ENCODE measurements at places on chromosomes 1 and 21.

GRCh38 chr1:5921129-5921528, 71.1 kb downstream of the NPHP4 start:
- no peak for DNase-seq

GRCh38 chr1:41810446-41810845, 108.3 kb downstream of the HIVEP3 start:
- no peak for DNase-seq

- no peak for DNase-seq
Observed at GRCh38 chr1:87329051-87329525, 408 bp downstream of the LMO4 start.

- DNase-seq = no peak
Observed at GRCh38 chr1:174954073-174954460, 45.7 kb upstream of the CACYBP start.

GRCh38 chr1:165050246-165050645, 306.3 kb downstream of the LMX1A start:
- DNase-seq = no peak

GRCh38 chr1:87092846-87093245, 178.4 kb downstream of the HS2ST1 start:
- no peak for DNase-seq

- no peak for DNase-seq
Observed at GRCh38 chr1:32806910-32807523, 10.1 kb downstream of the YARS1 start.

DNA sequence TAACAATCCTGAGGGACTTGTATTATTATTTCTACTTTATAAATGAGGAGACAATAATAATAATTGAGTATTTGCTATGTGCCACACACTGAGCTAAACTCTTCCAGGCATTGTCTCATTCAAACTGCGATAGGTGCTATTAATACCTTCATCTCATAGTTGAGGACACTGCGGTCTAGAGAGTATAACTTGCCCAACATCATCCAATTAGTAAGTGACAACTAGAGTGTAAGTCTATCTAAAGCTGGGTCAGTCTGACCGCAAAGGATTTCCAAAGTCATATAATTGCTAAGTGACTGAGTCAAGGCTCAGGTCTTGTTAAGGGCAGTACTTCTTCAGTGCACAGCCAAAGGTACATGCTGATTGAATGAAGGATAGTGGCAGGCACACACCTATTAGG, 9.7 kb downstream of the BCL9 start:
- no peak for DNase-seq

DNA sequence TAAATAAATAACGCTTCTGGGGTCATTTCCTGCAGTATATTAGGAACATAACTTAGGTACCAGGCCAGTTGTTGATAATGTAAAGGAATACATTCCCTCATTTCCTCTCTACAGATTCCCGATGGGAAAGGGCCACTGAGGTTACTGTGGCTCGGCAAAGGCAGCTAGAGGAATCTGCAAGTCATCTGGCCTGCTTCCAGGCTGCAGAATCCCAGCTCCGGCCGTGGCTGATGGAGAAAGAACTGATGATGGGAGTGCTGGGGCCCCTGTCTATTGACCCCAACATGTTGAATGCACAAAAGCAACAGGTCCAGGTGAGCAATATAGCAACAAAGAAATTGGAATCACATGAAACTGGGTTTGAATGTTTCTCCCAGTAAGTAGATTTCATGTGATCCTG, 109.6 kb upstream of the BMP8A start:
- no peak for DNase-seq

DNA sequence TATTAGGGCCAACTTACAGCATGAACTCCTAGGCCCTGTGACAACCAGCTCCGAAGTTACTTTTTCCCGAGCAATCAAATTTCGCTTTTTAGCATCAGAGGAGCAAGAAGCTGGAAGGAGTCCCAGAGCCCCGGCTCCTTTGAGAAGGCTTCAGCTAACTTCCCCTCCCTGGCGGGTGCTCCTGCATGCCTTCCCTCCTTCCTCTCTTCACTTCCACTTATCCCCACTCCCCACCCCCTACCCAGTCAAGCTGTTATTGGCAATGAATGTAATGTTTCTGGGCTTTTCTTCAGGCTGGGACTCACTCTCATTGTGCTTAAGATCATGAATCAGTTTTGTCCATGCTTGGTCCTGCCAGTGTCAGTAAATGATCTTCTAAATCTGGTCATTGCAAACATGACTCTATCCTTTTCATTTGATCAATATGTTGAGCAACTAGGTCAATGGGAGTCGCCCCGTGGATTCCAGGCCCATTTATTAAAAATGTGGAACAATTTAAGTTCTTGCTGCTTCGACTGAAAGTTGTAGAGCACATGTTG, 94.5 kb upstream of the TSPAN2 start:
- no peak for DNase-seq

DNA sequence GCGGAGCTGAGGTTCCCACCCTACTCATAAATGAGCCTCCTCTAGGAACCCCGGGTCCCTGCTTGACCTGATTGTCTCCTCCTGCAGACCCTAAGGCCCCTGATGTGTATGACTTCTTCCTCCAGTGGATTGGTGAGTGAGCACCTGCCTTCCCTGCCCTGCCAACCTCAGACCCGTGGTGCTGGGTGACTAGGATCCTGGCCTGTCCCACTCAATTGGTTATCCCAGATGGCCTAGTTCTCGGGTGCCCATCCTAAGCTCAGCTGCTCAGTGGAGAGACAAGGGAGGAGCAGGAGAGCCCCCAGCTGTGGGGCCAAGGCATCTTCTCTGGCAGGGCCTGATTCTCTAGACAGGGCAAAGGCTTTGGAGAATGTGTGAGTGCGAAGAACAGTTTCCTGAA, 12.2 kb downstream of the CYP4B1 start:
- DNase-seq = no peak

DNA sequence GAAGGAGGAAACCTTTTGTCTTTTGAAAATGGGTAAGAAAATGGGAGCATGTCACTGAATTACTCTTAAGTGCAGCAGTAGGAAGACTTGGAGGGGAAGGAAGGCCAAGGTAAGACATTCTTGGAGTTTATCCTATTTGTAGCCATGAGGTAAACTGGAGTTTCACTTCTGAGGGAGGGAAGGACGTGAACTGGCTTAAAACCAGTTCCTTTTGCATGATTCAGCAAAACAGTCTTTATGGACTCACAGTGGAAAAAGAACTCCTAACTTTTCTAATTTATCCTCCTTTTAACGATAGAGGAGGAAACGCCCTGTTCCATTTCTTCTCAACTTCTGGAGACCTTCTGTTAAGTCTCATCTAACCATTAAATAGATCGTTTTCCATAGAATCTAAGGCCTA, 2.5 kb downstream of the PRDX6 start:
- no peak for DNase-seq

DNA sequence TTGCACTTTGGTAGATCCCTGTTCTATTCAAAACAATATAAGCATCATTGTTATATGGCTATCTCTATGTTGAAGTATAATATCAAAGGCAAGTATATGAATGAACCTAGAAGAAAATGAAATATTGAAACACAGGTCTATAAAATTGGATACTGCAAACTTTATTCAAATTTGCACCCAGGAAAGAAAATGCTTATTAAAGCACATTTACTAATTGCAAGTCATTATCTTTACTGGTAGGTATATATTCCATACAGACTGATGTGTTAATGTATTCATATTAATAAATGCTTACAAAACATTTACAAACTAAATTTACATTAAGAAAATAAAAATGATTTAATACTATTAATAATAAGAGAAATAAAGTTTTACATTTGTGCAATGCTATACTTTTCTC, 469.8 kb downstream of the NCAM2 start:
- no peak for DNase-seq

- DNase-seq = no peak
Observed at GRCh38 chr1:21292984-21293536, 2.8 kb upstream of the ECE1 start.

- DNase-seq = no peak
Observed at GRCh38 chr1:34785231-34785874, 4.3 kb downstream of the GJB3 start.

DNA sequence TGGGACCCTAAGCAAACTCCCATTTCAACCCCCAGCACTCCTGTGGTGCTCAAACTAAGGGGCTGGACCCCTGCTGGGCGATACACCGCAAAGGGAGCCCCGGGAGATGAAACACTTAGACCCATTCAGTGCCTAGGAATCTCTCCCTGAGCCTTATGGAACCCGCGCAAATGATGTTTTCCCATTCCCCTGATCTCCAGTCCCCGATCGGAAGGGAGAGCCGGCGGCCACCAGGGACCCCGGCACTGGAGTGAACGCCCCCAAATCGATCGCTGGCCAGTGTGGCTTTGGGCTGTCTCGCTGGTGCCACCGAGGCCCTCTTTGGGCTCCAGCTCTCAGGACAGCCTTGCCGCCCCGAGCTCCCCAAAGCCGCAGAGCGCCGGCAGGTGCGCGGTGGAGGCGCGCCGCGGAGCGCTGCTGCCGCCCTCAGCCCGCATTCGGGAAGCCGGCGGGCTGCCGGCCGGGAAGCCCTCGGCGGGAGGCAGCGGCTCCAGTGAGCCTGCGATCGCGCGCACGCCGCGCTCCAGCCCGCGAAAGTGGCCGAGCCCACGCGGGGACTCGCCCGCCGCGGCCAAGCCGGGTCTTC, 1.1 kb downstream of the PLXNA2 start:
- no peak for DNase-seq

DNA sequence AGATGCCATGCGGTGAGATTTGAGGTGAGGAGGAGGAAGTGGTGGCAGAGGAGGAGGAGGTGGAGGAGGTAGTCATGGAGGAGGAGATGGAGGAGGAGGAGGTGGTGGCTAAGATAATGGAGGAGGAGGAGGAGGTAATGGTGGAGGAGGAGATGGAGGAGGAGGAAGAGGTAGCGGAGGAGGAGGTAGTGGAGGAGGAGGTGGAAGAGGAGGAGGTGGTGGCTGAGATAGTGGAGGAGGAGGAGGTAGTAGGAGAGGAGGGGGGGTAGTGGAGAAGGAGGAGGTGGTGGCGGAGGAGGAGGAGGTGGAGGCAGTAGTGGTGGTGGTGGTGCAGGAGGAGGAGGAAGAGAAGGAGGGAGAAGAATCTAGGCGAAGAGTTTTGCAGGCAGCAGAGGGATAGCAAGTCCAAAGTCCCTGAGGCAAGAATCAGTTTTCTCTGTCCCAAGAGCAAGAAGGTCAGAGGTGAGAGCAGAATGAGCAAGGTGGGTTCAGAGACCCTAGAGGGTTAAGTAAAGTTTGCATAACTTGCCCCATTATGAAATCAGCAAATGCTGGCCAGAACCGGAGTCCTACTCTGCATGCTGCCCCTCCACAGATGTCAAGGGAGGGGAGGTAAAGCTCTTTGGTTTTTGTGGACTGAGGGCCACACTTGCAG, 38.9 kb upstream of the GNPAT start:
- DNase-seq = no peak

All from kidney epithelial cell (primary cell).